Nephron progenitor cell (in vitro differentiated cells): ENCODE measurements at places on chromosomes 7 and 10.

- no peak for DNase-seq
Measured at GRCh38 chr10:32955299-32955772, 2.7 kb downstream of the ITGB1 start.

DNA sequence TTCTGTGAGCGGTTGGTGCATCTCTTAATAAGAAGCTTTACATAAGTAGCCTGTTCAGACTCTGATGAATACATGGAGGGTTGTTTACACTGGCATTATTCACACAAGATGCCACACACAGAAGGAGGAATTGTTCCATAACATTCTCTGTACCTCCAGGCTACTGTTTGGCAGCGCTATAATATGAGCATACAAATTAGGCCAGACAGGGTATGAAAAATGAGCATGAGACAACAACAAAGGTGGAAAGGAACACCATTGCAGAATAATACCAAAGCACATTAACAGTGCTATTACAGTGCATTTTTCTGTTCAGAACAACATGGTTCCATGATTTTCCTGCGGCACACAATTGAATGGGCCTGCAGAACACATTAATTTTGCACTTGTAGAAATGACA, 417.2 kb upstream of the C7orf33 start:
- no peak for DNase-seq

DNA sequence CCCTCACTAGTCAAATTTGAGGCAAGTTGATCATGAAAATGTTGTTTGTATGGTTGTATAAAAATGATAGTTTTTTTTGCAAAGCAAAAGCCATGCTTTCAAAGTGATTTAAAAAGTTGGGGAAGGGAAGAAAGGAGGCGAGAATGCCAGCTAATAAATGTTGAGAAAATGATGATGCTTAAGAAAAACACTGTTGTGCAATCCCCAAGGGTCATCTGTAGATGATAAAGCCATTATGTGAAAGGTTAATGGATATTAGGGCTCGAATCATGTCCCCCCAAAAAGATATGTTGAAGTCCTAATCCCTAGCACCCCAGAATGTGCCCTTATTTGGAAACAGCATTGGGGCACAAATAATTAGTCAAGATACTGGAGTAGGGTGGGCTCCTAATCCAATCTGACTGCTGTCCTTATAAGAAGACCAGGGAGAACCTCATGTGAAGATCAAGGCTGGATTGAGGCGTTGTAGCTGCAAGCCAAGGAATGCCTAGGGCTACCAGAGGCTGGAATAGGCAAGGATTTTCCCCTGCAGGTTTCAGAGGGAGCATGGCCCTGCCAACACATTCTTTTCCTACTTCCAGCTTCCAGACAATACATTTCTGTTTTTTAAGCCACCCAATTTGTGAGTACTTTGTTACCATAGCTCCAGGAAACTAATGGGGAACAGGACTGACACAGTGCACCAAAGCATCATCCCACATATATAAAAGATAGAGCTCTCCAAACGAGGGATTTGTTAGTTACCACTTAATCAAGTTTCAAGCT, 35.4 kb upstream of the MKLN1 start:
- no peak for DNase-seq

- DNase-seq, result peak; percentile 79
Measured at GRCh38 chr7:26398427-26398755, 106.7 kb downstream of the SNX10 start.

DNA sequence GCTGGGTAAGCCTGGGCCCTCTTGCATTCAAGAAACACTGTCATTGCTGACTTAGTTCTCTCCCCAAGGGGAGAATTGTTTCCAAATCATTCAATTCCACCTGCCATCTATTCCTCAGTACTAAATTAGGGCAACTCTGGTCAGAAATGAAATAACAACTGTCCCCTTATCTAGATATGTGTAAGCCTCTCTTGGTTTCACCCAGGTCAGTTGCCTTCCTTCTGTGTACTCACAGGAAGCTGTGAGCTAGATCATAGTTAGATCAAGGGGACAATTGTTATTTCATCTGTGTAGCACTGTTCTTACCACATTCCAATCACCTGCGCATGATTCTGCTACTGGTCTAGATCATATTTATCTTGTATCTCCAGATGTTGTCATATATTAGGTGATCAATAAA, 483.0 kb upstream of the SORCS1 start:
- DNase-seq, result no peak

- DNase-seq, result no peak
Measured at GRCh38 chr10:52959810-52960209, 187.2 kb upstream of the MBL2 start.

- DNase-seq, result no peak
Measured at GRCh38 chr10:113708640-113709039, 28.9 kb downstream of the CASP7 start.

- no peak for DNase-seq
Measured at GRCh38 chr10:43842496-43842895, 193.8 kb upstream of the ZNF32 start.

DNA sequence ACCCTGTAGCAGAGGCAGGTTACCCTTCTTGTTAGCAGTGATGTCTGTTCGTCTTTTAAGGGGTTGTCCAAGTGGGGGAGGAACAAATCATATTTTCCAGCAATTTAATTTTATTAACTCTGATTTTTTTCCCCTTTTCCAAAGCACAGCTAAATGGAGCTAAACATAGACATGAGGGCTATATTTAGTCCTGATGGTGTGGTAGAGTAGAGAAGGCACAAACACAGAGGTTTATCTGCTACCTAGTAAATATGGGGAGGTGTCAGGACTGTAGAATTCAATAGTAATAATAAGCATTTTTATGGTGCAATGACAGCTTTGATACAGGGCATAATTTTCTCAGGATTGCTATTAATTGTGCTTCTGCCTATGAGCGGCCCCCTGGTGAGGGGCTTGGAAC, 22.5 kb downstream of the LRRC4 start:
- DNase-seq, result no peak

DNA sequence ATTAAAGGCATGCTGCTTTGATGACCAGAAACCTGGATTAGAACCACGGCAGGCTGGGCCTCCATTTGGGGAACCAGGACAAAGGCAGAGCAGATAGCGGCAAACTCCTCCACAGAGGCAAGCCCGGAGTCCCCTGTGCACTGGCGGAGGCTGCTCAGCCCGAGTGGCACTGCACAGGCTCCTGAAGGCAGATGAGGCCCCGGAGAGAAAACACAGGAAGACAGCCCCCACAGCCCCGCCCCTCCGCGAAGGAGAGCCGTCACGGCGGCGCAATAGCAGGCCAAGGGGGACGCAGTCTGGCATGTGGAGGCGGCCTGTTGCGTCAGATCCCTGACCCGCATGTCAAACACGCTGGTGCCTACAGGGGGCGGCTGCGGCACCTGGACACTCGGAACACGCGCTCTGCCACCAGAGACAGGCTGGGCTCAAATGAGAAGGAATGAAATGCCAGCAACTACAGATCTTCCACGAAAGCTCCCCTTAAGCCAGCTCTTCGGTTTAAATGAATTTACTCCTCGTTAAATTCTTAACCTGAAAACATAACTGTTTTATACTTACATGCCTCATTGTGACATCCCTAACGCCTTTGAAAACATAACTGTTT, 128.5 kb downstream of the MAD1L1 start:
- peak; percentile 93 for DNase-seq

DNA sequence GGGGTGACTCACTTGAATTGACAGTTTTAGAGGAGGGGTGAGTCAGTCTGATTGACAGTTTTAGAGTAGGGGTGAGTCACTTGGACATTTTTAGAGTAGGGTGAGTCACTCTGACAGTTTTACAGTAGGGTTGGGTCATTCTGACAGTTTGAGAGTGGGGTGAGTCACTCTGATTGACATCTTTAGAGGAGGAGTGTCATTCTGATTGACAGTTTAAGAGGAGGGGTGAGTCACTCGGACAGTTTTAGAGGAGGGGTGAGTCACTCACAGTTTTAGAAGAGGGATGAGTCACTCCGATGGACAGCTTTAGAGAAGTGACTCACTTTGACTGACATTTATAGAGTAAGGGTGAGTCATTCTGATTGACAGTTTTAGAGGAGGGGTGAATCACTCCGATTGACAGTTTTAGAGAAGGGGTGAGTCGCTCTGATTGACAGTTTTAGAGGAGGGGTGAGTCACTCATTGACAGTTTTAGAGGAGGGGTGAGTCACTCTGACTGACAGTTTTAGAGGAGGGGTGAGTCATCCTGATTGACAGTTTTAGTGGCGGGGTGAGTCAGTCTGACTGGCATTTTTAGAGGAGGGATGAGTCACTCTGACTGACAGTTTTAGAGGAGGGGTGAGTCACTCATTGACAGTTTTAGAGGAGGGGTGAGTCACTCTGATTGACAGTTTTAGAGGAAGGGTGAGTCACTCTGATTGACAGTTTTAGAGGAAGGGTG, 595.9 kb downstream of the DNAJB6 start:
- DNase-seq, result no peak

- peak; percentile 72 for DNase-seq
Measured at GRCh38 chr7:73811760-73812168, 19.0 kb upstream of the CLDN4 start.

- no peak for DNase-seq
Measured at GRCh38 chr7:2542916-2543871, 12.1 kb downstream of the BRAT1 start.

GRCh38 chr10:8873310-8873709, 818.8 kb downstream of the GATA3 start:
- DNase-seq, result no peak

DNA sequence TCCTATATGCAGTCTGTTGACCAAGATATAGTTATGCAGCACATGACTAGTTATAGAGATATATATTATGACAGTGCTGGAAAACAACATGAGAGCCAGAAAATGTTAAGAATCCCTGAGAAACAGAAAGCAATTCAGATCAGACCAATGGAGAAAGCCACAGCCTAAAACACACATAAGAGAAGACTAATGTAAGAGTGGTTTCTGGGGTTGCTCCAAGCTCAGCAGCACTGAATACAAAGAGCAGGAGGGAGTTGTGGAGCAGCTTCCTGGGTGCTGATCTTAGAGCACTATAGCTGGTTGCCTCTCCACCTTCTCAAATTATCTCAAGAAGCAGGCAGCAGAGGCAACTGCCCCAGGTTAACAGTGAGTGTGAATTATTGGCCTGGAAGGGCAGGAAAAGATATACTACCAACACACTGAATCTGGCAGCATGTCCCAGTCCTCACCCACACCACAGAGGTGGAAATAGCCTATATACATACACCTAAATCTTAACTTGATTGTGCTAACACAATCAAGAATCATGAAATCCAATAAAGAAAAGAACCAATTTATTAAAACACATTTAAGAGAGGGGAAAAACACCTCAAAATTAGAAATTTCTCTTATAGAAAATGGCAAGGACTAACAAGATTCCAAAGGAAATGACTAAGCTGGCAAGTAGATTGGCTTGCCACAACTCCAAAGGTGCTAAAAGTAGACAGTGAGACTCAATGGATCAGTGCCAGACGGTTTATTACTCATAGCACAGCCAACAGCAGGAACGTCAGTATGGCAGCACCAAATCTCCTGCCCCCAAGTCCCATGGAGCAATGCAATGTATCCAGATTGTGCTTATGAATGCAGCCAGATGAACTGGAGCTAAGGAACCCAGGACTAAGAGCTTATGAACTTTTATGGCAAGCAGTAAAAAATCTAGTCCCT, 5.1 kb downstream of the PTTG1IP2 start:
- DNase-seq, result no peak

DNA sequence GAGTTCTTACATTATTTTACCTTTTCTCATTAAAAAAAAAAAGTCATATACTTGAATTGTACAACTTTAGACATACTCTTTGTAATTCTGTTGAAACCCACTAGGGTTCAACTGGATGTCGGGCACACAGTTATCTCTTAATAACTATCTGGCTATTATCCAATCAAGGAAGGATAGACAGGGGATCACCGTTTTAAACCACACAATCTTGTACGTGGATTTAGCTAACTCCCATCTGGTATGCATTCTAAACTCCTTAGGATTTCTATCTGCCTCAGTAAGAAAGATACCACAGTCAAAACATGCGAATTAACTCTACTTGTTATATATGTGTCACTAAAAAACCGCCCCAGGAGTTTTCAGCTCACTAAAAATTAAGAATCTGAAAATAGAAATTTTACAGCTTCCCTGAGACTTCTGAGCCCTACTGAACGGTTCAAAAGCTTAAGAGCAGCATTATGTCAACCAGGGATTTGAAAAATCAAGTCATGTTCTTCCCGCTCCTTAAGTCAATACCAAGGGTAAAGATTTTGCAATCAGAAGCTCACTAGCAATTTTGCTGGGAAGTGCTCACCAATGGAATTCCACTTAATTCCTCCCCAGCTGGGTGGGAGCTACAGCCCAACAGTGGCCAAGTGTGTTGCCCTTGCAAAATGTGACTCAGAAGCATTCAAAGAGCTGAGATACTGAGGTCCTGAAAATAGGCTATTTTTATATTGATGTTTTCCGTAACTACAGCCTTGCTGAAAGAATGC, 267.0 kb downstream of the FRMD4A start:
- no peak for DNase-seq

- no peak for DNase-seq
Measured at GRCh38 chr7:34837801-34838201, 179.8 kb downstream of the NPSR1 start.

GRCh38 chr10:21535494-21535965, 1.5 kb downstream of the MLLT10 start:
- DNase-seq, result no peak
